ENCODE measurements at places on chromosomes 16 and 17.
A peak's percentile ranks its signal among the peaks of the same experiment; 100 is the strongest.

GRCh38 chr17:8140065-8141029, 11.9 kb downstream of the PER1 start:
- DNase-seq, result no peak

GRCh38 chr16:30951193-30951592, 2.3 kb downstream of the ORAI3 start:
- DNase-seq, result no peak

DNA sequence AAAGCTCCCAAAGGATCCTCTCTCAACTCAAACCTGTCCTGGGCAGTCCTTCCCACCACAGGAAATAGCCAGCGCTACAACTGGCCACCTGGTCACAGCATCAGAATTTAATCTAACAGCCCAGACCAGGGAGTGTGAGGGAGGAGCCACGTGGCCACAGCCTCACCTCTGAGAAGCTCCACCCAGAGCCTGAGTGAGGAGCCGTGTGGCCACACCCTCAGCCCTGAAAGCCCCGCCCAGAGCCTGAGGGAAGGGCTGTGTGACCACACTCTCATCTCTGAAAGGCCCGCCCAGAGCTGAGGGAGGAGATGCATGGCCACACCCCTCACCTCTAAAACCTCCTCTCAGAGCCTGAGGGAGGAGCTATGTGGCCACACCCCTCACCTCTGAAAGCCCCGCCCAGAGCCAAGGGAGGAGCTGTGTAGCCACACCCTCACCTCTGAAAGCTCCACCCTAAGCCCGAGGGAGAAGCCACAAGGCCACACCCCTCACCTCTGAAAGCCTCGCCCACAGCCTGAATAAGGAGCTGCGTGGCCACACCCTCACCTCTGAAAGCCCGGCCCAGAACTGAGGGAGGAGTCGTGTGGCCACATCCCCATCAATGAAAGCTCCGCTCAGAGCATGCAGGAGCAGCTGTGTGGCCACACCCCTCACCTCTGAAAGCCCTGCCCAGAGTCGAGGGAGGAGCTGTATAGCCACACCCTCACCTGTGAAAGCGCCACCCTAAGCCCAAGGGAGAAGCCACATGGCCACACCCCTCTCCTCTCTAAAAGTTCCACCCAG, 28.6 kb downstream of the SLC38A8 start:
- DNase-seq, result peak; percentile 39

- DNase-seq, result peak; percentile 47
Observed at GRCh38 chr17:31558748-31559583, 167.5 kb downstream of the RAB11FIP4 start.

GRCh38 chr17:7293816-7294613, 424 bp downstream of the YBX2 start:
- no peak for DNase-seq

- no peak for DNase-seq
Observed at GRCh38 chr17:5588584-5588983, 4.3 kb upstream of the NLRP1 start.

DNA sequence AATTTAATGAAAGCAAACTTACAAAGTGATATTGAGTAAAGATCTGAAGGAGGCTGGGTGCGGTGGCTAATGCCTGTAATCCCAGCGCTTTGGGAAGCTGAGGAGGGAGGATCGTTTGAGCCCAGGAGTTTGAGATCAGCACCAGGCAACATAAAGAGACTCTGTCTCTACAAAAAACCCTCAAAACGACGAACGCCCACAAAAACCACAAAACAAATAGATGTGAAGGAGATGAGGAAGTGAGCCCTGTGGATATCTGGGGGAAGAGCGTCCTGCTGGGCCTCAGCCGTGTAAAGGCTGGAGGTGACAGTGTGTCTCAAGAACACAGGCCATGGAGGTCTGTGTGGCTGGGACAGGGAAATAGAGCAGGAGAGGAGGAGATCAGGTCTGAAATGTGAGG, 68.8 kb downstream of the ITFG1 start:
- DNase-seq, result no peak

DNA sequence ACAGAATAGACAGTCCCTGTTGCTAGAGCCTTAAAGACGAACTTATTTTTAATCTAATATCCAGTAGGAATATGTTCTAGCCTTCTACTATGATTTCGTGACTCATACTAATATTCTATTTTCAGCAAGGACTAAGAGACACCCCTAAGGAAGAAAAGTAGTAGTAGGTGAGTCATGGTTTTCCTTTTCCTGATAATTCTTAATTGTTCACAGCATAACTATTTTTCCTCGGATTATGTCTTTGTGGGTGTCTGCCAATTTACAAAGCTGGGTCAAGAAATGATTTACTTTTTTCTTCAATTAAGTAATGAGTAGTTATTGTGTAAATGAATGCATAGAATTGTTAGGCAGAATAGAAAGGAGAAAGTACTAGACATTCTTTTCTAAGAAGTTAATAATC, 292.2 kb downstream of the TOX3 start:
- no peak for DNase-seq

- no peak for DNase-seq
Observed at GRCh38 chr17:79276821-79277220, 202.2 kb downstream of the ENGASE start.

- DNase-seq, result no peak
Observed at GRCh38 chr17:18959845-18960240, 7.9 kb downstream of the SLC5A10 start.

DNA sequence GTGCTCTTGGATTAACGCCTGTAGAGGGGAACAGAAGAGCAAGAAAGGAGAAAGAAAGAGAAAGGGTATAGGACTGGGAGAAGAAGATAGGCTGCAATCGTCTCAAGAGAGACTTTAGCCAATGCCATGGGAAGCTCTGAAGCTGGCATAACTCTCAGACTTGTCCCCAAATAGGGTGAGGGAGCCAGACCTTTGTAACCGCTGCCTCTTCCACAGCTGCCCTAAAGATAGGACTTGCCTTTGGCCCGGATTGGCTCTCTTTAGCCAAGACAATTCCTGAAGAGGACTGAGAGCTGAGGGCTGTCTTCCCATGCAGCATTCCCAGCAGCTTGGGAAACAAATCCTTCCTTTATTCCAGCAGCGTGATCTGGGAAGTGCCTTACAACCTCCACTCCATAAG, 20.8 kb upstream of the MMD start:
- no peak for DNase-seq

- DNase-seq, result peak; percentile 77
Observed at GRCh38 chr17:1720856-1721386, 3.6 kb upstream of the WDR81 start.

DNA sequence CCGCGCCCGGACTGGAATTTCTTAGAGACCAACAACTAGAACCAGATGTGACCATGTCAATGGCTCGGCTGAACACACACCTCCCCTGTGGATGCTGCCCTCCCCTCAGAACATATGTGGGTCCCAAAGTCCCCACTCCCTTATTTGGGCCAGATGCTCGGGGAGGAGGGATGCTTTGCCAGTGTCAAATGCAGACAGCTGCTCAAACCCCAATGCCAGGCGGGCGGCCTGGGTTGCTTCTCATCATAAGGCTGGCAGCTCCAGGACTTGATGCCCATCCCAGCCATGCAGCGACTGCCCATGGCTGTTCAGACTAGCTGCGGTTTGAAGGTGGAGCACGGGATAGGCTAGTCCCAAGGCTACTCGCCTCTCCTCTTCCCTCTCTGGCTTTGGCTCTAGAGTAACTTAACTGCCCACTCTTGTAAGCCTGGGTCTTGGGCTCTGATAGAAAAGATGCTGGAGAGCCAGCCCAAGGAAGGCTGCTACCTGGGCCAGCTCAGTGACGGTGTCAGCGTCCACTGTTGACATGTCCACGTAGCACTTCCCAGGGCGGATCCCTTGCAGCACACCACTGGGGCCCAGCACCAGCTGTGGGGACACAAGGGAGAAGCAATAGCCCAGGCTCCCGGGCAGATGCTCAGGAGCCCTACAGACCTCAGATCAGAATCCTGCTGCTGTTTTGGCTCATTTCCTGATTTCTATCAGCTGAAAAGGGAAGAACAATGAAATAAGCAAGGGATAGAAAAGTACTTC, 11.0 kb upstream of the ROGDI start:
- DNase-seq, result no peak

GRCh38 chr17:22461460-22462145, 769.3 kb downstream of the KCNJ18 start:
- DNase-seq, result no peak

GRCh38 chr16:78842950-78843349, 743.5 kb downstream of the WWOX start:
- no peak for DNase-seq

GRCh38 chr16:71387045-71387871, 28.7 kb downstream of the CALB2 start:
- DNase-seq, result no peak

DNA sequence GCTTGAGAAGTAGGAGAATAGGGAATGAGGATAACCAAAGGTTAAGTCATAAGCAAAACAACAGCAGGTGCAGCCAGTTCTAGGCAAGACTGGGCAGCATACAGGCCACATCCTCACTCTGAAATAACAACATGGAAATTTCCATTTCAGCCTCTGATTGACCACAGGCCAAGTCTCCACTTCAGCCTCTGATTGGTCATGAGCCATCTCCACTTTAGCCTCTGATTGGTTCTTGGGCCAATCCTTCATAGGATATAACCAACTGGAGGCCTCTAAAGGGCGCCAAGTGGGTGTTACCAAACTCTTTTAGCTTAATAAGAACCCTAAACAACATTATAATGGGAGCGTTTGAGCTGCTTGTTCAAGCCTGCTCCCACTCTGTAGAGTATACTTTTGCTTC, 512.0 kb downstream of the NPIPA7 start:
- DNase-seq, result no peak

DNA sequence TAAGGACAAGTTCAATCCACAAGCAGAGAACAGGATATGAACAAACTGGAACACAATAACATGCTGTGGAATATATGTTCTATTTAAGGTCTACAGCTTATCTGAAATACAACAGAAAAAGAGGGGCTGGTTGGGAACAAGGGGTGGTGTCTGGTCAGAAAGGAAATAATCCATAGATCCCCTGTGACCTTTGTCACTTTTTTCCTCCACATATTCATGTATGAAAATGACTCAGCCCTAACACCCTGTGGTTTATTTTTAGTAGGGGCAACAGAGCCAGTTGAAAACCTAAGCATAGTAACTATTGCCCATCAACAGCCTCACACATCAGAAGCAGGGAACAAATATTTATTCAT, 12.3 kb upstream of the SPAG9 start:
- no peak for DNase-seq

- DNase-seq, result no peak
Observed at GRCh38 chr16:11354407-11354732, 9.1 kb downstream of the RMI2 start.

- no peak for DNase-seq
Observed at GRCh38 chr16:23005951-23006350, 143.3 kb downstream of the USP31 start.

DNA sequence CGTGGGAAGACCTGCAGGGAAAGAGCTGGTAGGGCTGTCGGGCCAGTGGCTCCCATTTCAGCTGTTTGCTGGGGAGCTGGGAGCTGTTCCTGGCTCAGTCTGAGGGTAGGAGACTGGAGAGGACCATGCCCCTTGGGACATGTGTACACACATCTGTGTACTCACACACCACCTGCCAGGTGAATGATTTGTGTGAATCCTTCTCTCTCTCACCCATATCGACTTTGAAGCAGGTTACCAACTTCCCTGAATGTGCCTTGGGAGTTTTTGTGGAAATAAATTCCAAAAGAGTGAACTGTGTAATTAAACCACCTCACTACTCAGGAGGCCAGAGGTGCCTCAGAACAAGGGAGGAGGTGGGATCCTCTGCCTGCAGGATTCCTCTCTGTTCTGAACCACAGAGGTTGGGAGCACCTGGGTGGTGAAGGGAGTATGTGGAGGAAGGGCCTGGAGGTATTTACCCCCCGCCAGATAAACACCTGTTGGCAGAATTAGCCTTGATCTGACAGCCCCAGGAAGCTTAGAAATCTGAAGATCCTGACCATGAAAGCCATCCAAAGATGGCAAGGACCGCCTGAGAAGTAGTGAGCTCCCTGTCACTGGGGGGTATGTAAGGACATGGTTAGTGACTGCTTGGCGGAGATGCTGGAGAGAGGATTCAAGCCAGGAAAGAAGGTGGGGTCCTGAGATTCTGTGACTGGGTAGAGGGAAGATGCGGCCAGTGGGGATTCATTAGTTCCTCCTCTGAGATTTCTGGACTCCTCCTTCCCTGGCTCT, 3.3 kb downstream of the ABCC3 start:
- DNase-seq, result no peak

DNA sequence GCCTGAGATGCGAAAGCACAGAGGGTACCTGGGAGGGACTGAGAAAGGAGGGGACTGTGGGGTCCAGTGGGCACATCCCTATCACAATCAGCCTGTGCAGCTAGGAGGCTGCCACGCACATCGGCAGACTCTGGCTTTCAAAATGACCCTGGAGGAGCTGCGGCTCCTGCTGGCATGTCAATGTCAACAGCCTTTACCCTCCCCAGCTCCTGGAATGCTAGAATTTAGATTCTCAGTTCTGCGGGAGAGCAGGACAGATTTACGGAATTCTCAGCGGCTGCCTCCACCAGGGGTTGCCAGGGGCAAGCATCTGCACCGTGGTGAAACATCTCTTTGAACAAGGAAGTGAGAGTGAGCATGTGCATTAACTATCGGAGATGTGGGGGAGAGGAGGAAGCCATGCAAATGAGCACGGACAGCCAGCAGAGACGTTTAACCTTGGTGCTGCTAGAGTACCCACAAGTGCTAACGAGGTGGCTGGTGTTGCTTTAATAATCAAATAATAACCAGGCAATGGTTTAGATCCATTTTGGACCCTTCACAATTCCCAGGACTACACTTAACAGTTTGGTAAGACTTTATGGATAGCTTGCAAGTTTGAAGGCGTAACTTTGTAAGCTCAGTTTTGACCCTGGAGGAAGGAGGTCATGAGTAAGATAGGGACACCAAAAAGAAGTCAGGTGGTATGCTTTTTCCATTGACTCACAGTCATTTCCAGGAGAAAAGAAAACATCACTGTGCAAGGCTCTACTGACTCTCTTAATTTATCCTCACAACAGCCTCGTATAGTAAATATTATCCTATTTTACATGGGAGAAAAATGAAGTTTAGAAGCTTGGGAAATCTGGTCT, 54.1 kb downstream of the XYLT1 start:
- peak; percentile 62 for DNase-seq

GRCh38 chr16:80323187-80323807, 217.5 kb upstream of the DYNLRB2 start:
- no peak for DNase-seq

DNA sequence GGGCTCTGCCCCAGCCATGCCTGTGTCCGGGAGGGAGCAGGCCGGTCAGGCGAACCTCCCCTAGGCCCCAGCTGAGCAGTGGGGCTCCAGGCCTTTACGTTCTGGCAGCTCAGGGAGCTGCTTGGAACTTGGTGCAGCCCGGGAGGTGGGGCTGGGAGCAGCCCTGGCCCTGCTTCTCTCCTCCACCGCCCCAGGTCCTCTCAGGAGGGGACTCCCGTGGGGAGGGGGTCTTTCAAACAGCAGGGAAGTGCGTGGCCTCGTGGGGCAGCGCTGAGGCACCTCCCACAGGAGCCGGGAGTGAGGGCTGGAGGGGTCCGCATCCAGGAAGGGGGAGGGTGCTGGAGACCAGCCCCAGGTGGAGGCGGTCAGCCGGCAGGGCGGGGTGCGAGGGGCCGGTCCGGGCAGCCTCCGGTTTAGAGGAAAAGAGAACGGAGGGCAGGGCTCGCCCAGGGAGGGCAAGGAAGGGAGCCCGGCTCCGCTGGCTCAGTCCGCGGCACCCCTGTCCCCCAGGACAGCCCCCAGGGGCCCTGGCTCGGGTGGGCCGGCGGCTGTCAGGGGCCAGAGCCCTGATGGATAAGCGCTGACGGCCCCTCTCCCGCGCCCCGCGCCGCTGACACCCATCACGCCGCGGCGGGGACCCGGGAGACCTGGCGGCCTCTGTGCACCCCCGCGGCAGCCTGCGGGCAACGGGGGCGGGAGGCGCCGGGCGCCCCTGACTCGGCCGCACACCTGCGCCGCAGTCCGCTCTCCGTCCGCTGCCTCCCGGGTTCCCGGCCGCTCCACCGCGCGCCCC, 587 bp upstream of the PRR35 start:
- no peak for DNase-seq
